ENCODE measurements at places on chromosomes 12 and 14. TPM values are rescaled to one million over a fixed set of nuclear protein-coding genes. Genes with fewer than 3 reads are reported as not detected.
A peak's percentile ranks its signal among the peaks of the same experiment; 100 is the strongest.

GRCh38 chr12:54017878-54018467, 9.2 kb downstream of the HOXC8 start:
- DNase-seq = peak; percentile 49

- DNase-seq = no peak
Observed at GRCh38 chr14:43483415-43483814, 1023.7 kb downstream of the FSCB start.

DNA sequence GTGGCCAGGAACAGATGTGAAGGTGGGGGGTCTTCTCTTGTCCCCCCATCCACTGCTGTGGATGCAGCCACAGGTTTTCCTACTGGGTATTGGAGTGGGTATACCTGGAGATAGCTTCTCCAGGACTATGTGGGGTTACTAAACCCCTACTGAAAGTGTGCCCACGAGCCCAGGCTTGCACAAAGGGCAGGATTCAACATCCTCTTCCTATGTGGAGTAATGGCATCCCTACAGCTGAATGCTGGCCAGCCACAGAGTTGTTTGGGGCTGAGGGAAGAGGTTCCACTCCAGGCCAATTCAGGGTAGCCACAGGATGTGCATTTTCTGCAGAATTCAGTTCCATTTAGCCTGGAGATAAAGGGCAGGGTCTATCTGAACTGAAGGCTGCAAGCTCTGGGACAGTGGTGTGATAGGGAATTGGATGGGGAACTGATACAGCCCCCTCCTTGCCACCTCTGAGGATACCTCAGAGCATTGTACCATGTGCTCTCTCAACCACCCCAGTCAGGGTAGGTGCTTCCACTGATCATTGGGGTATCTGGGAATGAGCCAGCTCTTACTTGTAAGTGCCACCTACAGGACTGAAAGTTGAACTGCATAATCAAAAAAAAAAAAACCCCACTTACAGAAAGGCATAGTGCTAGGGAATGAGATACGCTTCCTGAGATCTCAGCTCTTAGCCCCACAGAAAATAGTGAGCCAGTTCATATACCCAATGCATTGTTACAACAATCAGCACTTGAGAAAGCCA, 187.1 kb downstream of the KITLG start:
- no peak for DNase-seq

- DNase-seq = no peak
Observed at GRCh38 chr14:21204167-21205025, 48.5 kb upstream of the OR5AU1 start.

DNA sequence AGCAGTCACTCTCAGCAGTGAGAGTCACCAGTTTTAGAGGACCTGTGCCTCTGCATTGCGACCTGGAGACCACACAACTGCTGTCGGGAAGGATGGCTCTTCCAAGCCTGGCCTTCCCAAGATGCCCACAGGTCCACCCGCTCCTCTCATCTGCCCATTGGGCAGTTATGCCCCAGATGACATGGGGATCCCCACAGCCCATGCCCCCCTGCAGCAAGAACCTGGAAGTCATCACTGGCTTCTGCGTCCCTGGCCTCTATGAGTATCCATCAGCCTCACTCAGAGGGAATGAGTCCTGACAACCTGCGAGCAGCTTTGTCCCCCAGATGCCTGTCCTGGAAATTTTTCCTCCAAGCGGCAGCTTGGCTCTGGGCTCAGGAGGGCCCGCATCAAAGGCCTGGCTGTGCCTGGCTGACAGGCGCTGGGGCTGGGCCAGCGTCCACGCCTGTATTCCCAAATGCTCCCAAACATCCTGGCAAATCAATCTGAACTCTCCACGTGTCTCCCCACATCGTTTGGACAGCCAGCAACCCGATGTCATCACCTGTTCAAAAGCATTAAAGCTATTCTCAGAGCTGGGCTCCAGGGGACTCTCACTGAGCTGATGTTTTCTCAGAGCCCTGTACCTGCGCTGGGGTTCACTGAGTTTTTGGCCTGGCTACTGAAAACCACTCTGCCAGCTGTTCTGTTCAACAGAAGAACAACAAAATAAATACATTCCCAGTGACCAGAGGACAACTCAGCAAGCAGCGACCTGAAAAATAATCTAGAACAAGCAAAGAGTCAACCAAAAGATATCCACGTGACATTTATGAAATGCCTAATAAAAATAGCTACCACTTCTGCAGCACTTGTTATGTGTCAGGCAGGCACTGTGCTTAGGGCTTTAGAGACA, 57.8 kb downstream of the CLMN start:
- no peak for DNase-seq

GRCh38 chr12:27802511-27802910, 22.5 kb upstream of the MANSC4 start:
- no peak for DNase-seq

GRCh38 chr12:80441921-80442320, 2.1 kb upstream of the PTPRQ start:
- DNase-seq = no peak

GRCh38 chr12:34606749-34607519, 584.6 kb downstream of the ALG10 start:
- no peak for DNase-seq

DNA sequence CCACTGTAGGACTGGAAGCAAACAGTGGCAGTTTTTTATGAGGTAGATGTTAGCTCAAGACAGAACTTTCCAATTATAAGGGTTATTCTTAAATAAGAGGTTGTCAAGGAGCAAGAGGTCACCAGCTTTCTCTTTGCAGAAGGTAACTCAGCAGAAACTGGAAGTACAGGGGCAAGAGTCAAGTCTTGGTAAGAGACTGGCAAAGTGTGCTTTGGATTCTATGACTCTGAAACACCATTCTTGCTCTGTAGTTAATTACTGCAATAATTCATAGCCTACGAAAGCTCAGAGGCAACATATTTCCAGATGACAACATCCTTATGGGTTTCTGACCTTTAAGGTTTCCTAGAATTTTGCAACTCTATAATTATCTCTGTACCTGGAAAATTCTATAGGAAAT, 51.3 kb downstream of the RMST start:
- DNase-seq = no peak

- DNase-seq = no peak
Observed at GRCh38 chr12:85616201-85616600, 220.0 kb downstream of the RASSF9 start.

GRCh38 chr14:33849455-33849801, 101.4 kb downstream of the EGLN3 start:
- no peak for DNase-seq

- DNase-seq = no peak
Observed at GRCh38 chr14:27205036-27205435, 607.2 kb upstream of the NOVA1 start.

GRCh38 chr12:111268738-111269572, 99.9 kb downstream of the PHETA1 start:
- peak; percentile 29 for DNase-seq

- no peak for DNase-seq
Observed at GRCh38 chr12:40158592-40159111, 52.8 kb upstream of the SLC2A13 start.

DNA sequence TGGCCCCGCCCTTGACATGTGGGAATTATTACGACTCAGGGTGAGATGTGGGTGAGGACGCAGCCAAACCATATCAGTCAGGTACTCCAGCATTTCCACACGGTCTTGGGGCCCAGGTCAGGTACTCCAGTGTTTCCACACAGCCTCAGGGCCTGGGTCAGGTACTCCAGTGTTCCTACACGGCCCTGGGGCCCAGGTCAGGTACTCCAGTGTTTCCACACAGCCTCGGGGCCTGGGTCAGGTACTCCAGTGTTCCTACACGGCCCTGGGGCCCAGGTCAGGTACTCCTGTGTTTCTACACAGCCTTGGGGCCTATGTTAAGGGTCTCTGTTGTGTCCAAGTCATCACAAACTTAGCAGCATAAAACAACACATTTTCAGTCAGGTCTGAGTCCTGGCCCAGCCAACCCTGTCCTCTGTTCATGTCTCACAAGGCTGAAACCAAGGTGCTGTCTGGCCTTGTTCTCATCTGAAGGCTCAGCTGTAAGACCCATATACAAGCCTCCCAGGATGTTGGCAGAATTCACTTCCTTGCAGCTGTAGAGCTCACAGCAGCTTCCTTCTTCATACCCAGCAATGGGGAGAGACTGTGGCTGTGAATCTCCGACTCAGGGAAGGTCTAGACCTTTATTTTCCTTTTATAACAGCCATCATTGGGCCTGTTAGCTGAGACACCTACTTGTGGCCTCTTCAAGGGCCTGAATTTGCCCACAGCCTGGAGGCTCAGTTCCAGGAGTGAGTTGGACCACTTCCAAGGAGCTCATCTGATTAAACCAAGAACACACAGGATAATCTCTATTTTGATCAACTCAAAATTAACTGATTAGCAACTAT, 107.6 kb upstream of the SFSWAP start:
- no peak for DNase-seq

GRCh38 chr12:84604551-84604950, 308.0 kb downstream of the SLC6A15 start:
- no peak for DNase-seq

GRCh38 chr12:110669193-110669502, 19.8 kb downstream of the HVCN1 start:
- DNase-seq = no peak

GRCh38 chr12:67940780-67941243, 48.4 kb upstream of the IFNG-AS1 start:
- DNase-seq = no peak

GRCh38 chr14:76267322-76268046, 108.5 kb upstream of the ESRRB start:
- no peak for DNase-seq

DNA sequence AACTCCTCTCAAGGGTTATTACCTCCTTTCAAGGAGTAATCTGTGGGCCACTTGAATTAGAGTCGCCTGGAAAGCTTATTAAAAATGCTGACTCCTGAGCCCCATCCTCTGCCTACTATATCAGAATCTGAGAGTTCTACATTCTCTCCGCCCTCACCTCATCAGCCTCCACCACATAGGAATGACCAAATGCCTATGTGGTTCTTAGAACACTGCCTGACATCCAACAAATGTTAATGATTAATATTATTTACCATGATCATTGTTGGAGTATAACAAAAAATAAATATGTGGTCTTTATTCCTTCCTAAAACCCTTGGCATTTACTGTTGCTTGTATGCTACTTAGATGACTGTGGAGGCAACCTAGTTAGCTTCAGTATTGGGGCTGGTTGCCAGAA, 91.9 kb downstream of the BBS10 start:
- DNase-seq = no peak

The KRT85 gene
- total RNA-seq = not detected

The CPNE6 gene
- not detected for total RNA-seq

The PLA2G1B gene
- not detected for total RNA-seq

The OR6C2 gene
- total RNA-seq = not detected

The ASPG gene
- total RNA-seq = not detected

The EMP1 gene
- 9.0 TPM for total RNA-seq
